Stimulated activated CD8-positive, alpha-beta memory T cell treated with anti-CD3 and anti-CD28 coated beads, Interleukin-4, amount 100 ng/mL, for 1 hour (primary cell): ENCODE measurements at places on chromosomes 3 and 15.
A peak's percentile ranks its signal among the peaks of the same experiment; 100 is the strongest.

- DNase-seq = no peak
Observed at GRCh38 chr15:91603384-91604080, 250.0 kb upstream of the SLCO3A1 start.

GRCh38 chr15:22952796-22953579 lies 27.2 kb downstream of the CYFIP1 start:
- DNase-seq = no peak

GRCh38 chr15:85810075-85810474 lies 15.3 kb upstream of the KLHL25 start:
- no peak for DNase-seq

GRCh38 chr3:12886106-12886679 lies 44.8 kb upstream of the RPL32 start:
- no peak for DNase-seq

DNA sequence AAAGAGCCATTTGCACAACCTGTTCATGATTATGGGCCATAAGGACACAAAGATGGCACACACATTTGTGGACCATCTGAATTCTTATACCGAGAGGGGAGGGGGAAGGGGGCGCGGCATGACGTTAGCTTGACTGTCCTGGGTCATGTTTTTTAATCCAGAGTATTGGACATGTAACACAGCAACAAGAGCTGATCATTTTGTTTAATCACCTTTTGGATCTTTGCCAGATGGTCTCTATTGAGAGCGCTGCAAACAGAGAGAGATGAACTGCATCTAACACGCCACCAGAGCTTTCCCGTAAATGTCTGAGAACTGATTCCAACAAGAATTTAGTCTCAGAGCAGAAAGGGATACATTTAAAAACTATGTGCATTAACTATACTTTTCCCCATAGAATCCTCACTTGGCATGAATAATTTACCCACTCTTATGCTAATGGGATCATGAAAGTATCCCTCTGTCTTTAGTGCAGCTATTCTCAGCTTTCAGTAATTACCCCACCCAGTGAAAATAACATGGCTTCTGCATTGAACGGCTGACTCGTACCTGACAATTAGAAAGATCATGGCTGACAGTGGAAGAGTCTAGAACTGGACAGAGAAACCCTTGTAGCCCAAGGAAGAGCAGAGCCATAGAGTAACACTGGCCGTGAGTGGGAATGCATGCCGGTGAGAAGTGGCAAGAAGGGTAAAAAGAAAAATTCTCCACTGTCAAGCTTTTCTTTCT lies 22.6 kb downstream of the MEIS2 start:
- no peak for DNase-seq

- no peak for DNase-seq
Observed at GRCh38 chr3:86814918-86815655, 175.9 kb downstream of the VGLL3 start.

DNA sequence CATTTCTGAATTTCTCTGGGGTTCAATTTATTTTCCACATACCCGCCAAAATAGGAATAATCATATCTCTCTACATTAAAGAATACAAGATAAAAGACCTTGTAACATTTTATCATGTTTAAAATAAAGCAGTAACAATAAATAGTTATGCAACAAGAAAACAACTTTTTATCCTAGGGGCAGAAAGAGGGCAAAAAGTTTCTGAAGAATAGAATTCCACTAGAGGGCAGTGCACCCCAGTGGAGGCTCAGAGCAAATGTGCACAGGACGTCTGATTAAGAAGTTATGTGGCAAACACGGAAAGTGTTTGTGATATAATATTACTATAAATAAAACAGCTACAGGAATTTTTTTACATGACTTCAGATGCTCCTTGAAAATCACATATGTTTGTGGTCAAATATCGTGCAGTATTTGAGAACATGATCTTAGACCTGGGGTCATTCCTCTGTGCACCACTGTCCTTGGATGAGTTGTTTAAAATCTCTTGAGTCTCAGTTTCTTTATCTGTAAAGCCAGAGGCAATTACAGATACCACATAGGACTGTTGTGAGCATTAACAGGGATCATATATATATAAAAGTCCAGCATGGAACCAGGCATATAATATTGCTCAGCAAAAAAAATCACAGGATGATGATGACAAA lies 13.2 kb upstream of the PIK3R4 start:
- no peak for DNase-seq

GRCh38 chr3:115588201-115589115 lies 34.9 kb upstream of the GAP43 start:
- no peak for DNase-seq

DNA sequence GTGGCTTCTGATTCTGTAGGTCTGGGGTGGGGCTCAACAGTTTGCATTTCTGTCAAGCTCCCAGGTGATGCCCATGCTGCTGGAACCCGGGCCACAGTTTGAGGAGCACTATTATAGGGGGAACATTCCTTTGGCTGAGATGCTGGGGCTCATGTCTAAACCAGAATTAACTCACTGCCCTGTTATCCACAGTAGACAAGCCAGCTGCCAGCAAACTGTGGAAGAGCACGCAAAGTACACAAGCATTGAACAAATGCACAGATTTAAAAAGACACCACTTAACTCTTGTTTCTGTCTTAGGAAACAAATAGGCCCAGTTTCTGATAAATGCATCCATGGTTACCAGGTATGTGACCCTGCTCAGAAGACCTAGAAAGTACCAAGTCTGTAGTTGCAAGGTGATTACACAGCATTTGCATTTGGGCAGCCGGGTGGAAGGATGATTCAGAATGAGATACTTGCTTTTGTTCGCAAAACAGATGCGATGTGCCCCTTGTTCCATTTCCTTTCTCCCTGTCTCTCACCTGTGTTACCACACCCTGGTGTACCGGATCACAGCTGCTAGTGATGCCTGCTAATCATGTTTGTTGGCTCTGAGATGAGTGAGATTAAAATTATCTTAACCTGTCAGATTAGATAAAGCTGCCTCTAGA lies 12.4 kb downstream of the GYG1 start:
- no peak for DNase-seq

- DNase-seq = no peak
Observed at GRCh38 chr3:129173206-129173605, 10.5 kb downstream of the CNBP start.

DNA sequence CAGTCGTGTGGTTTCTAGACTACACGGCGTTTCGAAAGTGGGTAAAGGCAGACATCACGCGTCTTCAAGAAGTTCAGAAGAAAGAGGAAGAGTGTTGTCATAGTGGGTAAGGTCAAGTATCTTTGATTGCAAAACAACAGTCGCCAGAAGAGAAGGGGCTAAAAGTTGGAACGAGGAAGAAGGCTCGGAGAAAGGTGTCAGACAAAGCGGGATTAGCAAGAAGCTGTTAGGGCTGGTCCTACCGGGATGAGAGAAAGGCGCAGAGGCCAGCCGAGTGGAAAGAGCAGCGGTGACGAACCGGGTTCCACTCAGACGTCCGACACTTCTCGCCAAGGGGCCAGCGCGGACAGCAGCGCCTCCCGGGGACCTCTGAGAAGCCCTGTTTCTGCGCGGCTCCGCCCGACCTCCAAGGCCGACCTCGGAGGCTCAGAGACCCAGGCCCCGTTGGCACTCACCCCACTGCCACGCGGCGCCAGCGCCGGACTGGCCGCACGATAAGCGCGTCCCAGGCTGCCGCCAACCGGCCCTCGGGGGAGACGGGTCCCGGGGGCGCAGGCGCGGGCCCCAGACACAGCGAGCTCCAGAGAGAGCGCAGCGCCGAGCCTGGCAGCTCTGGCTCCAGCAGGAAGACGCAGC lies 436 bp downstream of the ADPGK start:
- DNase-seq = no peak

DNA sequence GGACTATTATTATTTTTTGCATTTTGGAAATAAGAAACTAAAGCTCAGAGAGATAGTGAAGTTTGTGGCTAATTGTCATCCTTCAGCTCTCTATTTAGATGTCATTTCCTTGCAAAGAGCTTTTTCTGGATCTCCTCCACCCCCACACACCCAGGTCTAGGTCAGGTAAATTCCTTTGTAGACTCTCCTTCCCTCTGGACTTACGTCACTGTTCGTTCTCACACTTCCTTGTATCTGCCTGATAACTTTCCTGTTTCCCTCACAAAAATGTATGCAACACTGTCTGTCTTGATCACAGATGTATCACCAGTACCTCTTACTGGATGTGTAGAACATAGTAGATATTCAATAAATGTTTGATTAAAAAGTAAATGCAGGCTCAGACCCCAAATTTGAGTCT lies 6.1 kb upstream of the MB21D2 start:
- DNase-seq = no peak

DNA sequence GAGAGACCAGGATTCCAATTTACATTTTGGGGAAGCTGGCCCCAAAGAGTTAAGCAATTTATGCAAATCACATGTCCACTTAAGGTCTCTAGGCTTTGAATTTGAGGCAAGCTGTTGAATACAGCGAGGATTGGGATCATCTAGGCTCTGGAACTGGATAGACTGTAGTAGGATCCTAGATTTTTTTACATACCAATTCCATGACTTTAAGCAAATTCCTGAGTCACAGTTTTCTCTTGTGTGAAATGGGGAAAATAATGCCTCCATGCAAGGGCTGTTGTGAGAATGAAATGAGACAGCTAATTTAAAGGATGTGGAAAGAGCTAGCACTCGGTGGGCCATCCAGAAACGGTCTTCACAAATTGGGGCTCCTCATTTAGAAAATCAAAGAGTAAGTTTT lies 103.4 kb downstream of the MINAR1 start:
- DNase-seq = no peak

DNA sequence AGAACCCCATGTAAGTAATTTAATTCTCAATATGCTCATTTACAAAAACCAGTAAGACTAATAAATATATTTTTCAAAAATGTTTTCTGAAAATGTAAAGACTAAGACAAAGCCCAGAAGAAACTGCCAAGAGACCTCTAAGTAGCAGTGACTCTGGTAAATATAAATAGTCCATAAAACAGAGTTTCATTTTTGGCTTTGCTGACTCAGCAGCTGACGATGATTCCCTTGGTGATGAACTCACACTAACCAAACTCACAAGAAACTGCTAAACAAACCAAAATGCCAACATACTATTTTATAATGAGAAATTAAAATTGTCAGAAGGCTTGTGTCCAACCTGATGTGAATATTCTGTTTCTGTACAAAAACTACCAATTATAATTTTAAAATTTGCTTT lies 31.5 kb upstream of the IMPG2 start:
- DNase-seq = no peak

DNA sequence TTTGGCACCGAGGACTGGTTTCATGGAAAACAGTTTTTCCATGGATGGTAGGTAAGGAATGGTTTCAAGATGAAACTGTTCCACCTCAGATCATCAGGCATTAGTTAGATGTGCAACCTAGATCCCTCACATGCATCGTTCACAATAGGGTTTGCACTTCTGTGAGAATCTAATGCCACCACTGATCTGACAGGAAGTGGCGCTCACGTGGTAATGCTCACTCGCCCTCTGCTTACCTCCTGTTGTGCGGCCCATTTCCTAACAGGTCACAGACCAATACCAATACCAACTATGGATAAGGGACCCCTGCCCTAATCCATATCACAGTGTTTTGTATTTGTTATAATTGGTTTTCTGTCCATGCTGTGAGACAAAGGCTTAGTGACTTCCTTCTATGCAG lies 58.9 kb downstream of the SLMAP start:
- DNase-seq = no peak

DNA sequence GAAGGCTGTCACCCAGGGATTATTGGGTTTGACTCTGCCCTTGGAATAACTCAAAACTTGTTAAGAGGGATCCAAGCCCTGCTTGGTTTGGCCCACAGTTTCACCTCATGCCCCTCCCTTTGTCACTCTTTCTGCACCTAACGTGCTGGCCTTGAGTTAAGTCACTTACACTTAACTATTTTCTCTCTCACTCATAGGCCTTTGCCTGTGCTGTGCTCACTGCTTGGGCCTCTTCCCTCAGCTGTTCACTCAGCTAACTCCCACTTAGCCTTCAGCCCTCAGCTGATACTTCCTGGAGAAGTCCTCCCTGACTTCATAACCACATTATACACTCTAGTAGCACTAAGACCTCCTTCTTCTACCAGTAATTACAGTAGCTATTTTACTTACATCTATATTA lies 133.3 kb downstream of the CMSS1 start:
- no peak for DNase-seq

DNA sequence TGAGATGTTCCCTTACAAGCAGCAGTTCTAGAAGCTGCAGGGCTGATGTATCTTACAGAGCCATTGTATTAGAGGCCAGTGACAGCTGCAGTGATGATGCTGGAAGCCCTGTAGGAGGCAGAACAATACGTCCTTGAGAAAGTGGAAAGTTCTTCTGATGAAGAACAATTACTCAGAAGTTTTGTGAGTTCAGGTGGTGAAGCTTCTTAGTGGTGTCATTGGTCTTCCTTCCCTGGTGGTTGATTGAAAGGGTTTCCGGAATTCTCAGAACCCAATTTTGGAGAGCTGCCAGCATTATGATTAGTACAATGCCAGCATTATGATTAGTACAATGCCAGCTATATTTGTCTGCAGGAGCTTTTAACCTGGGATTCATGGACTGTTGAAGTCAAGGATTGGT lies 356.4 kb downstream of the MFSD1 start:
- DNase-seq = no peak

DNA sequence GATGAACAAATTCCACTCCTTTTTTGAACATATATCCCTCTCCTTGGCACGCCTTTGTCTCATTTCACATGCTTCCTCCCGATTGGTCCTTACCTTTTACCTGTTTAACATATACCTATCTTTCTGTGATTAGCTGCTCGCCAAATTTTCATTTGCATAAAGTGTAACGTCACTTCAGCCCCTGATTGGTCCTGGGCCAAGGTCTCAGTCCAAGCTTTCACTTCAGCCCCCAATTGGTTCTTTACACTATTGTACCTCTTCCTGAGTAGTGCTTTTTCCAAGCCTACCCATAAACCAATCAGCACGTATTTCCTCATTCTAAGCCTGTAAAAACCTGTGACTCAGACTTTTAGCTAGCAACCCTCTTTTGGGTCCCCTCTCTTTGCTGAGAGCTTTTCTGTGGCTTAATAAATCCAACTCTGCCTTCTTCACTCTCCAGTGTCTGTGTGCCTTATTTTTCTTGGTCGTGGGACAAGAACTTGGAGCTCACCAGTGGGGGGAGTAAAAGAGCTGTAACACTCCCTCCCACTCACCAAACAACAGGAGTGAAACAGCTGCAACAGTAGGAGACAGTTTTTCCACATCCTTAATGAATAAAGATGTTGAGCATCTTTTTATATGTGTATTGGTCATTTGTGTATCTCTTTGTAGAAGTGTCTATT lies 584 bp upstream of the XCR1 start:
- DNase-seq = no peak

DNA sequence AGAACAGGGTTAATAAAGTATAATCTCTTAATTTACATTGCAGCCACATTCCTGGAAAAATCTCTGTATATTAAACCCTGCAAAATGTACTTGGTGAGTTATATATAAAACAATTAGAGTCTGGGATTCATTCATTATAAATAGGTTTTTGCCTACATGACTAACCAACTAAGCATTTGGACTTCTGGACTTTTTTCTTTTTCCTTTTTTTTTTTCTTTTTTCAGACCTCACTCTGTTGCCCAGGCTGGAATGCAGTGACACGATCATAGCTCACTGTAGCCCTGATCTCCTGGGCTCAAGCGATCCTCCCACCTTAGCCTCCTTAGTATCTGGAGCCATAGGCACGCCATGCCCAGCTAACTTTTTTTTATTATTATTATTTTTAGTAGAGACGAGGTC lies 4.5 kb downstream of the DNAJC13 start:
- DNase-seq = no peak

- DNase-seq = peak; percentile 80
Observed at GRCh38 chr3:4980229-4981203, 1.3 kb downstream of the BHLHE40 start.

GRCh38 chr3:67923796-67924195 lies 269.4 kb upstream of the SUCLG2 start:
- DNase-seq = no peak
